Activated naive CD4-positive, alpha-beta T cell treated with anti-CD3 and anti-CD28 coated beads, Interleukin-2, amount 10 ng/mL, durations not matched to agents 7 days and 5 days (primary cell): ENCODE measurements at places on chromosomes 11 and 22.

DNA sequence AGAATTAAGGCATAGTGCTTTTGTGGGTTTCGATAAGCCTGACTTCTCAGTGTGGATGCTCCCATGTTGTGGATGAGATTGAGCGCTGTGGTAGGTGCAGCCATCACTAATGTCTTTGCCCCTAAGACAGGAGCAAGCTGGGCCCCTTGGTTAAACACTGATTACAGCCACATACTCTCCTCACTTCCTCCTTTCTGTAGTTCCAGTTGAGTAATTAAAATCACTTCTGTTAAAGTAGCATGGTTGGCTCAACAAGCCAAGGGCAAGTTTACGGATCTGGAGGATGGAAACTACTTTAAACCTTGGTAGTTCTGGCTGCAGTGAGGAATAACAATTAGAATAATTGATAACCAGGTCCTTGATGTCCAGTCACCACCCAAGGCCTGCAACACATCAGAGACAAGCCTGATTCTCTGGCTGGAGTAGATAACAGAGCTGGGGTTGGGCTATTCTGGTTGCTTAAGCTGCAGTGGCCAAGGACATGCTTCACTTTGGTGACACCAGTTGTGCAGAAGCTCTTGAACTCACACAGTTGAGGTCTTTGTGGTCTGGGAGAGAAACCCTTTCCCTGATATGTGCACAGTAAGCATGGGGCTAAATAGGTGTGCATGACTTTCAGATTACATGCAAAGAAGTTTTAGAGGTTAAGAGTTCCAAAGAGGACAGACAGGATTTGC, 81.3 kb downstream of the KIRREL3 start:
- DNase-seq, result no peak

DNA sequence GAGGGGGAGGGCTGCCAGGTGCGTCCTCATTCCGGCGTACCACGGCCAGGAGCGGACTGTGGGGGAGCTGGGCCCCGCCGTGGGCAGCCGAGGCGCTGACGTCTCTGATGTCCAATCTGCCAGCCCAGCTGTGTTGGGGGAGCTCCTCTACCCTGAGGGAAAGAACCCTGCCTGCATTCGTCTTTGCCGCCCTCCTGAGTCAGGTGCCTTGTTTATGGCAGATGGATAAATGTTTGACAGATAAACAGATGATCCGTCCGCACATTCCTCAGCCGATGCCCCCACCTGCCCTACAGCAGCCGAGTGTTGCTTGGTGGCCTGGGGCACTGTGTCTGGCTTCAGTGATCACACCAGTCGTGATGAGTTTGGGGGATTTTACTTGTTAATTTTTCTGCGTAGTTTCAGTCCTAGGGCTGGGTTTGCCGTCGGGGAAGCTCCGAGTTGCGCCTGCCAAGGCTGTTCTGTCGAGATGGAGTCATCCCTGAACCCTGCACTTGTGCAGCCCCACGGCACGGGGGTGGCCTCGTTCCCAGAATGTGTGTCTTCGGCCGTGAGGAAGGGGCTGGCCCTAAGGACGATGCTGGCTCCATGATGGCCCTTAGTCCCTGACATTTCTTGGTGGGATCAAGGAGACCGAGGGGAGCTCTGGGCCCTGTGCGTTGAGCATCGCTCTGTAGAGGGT, 1083.9 kb downstream of the BRD1 start:
- peak; percentile 8 for DNase-seq

GRCh38 chr11:111939836-111940604, 2.9 kb downstream of the DIXDC1 start:
- no peak for DNase-seq

GRCh38 chr11:124276081-124276480, 19.9 kb downstream of the OR8G5 start:
- DNase-seq, result no peak

GRCh38 chr11:46905806-46906205, 12.5 kb downstream of the LRP4 start:
- DNase-seq, result no peak

- no peak for DNase-seq
These were observed 12.8 kb upstream of the CLPB start for GRCh38 chr11:72446929-72447769.

GRCh38 chr11:63942803-63943202, 4.0 kb downstream of the NAA40 start:
- DNase-seq, result no peak

DNA sequence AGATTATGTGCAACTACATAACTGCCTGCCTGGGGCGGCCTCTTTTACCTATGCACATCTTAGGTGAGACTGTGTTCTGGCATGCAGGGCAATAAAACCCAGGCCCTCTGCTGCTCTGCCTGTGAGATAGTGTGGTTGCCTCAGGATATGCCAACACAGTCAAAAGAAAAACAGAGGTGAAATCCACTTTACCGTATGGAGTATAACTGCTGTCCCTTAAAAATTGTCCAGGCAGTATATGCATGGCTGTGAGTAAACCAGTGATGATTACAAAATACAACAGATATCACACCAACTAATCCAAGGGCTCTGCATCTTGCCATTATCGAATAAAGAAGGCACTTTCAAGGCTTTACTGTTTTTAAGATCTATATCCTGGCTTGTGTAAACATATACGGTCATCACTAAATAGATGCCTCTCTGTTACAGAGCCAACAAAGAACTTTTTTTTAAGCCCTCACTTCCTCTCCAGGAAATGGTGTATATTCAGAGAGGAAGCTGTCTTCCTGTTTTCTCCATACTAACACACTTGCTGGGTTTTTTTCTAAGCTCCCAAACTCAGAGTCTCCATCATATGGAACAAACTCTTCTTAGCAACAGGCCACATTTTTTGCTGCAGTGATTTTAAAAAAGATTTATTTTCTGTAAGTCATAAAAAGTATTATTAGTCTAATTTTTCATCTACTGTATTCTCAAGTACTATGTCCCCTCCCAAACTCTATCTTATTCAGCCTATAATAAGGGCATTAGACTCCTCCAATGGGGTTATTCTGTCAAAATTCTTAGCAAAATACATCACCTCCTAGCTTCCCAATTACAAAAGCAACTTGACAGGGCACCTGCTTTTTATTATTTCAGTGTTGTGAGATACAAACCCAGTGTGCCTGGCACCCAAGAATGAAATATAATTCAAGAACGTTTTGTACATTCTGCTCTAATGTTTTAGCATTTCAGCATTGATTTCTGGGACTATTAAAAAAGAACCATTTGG, 135.2 kb downstream of the MAML2 start:
- DNase-seq, result peak; percentile 48

DNA sequence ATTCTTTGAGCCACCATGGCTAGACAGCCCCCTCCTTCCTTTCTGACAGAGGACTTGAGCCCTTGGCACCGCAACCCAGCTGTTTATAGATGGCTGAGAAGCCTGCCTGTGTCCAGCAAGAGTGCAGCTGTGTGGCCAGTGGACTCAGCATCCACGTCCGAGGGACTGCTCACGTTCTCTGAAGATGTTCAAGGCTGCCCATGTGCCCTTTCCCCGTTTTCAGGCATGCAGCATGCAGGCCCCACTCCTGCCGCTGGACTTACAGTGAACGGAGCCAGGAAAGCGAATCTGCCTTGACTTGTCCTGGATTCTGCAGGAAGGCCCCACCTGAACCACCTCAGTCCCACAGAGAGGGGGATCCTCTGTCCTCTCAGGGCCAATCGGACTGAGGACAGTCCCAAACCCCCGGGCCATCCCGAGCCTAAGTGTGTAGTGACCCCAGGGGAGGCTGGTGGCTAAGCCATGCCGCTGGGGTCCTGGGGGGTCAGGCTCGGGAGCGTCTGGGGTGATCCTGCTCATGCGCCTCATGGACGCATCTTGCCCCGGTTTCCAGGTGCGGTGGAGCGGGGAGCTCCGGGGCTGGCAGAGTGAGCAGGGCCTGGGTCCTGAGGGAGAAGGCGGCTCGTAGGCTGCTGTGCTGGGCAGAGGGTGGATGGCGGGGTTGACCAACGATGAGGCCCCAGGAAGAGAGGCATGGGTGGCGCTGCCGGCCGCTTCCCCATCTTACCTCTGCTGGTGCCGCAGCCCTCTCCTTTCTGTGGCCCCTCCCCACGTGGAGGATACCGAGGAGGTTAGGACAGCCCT, 170.7 kb downstream of the CTTN start:
- DNase-seq, result no peak

- no peak for DNase-seq
These were observed 44.9 kb downstream of the PITPNB start for GRCh38 chr22:27874185-27874584.

DNA sequence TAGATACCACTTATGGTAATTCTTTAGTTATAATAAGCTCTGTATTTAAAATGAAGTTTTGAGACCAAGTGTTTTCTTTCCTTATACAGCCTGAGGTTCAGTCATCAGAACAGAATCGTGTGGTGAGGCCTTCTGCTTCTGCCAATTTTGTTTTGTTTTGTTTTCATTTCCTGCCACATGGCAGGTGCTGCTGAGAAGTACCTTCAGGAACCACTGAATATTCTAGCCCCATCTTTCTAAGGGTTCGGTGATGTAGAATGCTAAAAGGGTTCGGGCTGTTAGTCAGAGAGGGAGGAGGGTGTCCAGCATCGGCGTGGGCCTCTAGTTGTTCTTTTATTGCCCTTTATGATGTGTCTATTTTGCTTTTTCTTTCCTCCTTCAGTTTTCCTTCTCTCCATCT, 25.8 kb downstream of the TNRC6B start:
- DNase-seq, result peak; percentile 50

- no peak for DNase-seq
These were observed 20.0 kb upstream of the CASP12 start for GRCh38 chr11:104918113-104918824.

GRCh38 chr22:41801147-41801819, 804 bp downstream of the CCDC134 start:
- DNase-seq, result no peak

- no peak for DNase-seq
These were observed 50.0 kb upstream of the ADA2 start for GRCh38 chr22:17269224-17269606.

DNA sequence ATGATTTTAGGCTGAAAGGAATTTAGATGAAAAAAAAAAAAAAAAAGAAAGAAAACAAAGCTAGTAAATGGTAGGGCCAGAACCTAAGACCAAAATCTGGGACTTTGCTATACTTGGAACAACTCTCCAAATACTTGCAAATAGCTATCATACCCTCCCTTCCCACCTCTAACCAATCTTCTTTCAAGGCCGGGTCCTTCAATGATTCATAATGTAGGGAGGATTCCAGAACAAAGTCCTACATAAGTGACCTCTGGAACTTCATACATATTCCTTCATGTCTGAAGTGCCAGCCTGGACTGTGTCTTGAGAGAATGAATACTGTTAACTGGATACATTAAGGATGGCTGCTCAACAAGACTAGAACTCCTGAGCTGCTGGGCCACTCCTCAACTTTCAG, 9.9 kb downstream of the STK33 start:
- DNase-seq, result no peak

GRCh38 chr22:31614781-31615490, 47.1 kb downstream of the PISD start:
- no peak for DNase-seq

GRCh38 chr11:12028303-12028702, 19.9 kb upstream of the DKK3 start:
- no peak for DNase-seq

GRCh38 chr11:103007521-103007920, 52.0 kb upstream of the MMP13 start:
- no peak for DNase-seq

GRCh38 chr11:31114442-31114841, 255.1 kb downstream of the DCDC1 start:
- no peak for DNase-seq

DNA sequence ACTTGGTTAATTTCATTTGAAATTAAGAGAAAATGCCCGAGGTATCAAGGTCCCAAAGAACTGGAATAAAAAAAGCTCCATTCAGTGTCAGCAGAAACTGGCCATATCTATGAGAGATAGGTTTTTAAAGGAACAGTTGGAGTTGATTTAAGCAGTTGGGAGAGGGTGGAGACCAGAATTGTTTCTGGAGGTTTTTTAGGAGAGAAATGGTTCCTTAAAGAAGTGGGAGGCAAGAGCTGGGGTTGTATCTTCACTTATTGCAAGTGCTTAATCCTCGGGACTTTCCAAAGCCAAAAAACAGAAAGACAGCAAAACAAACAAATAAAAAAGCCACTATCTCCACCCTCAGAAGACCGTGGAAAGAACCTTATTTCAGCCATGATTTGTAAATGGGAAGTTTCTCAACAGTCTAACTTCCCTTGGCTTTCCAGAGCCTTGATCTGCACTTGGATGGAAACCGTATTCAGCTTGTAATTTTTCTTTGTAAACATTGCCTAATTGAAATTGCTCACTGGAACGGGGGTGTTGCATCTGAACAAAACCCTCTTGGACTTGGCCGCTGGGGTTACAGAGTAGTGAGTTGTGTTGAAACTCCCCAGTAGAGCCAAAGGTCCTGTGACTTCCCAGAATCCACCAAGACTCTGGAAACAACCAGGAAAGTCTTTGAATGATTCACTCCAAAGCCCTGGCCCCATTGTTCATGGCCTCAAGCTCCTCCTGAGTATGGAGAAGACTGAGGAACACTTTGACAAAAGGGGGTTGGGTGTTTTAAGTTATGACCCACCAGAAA, 115.6 kb downstream of the SLC1A2 start:
- DNase-seq, result no peak

- no peak for DNase-seq
These were observed 5.6 kb downstream of the DDB2 start for GRCh38 chr11:47220401-47220821.

- DNase-seq, result no peak
These were observed 1.7 kb upstream of the SCUBE2 start for GRCh38 chr11:9092853-9093778.

DNA sequence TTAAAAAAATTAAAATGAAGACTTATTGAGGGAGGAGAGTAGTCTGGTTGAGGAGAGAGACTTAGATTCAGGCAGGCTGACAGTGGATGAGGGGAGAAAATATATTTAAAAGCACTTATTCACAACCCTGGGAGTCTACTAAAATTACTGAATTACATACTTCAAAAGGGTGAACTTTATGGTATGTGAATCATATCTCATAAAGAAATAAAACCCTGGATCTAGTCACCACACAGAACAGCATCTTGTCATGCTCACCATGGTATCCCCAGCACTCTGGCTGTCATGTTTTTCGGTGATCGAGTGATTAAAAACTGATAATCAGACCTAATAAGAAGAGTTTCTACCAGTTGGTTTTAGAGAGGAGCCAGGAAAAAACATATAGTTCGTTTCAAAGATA, 11.0 kb downstream of the TEAD1 start:
- no peak for DNase-seq

GRCh38 chr11:117371453-117371852, 43.8 kb downstream of the CEP164 start:
- DNase-seq, result no peak

- no peak for DNase-seq
These were observed 39.0 kb downstream of the QSER1 start for GRCh38 chr11:32931606-32932005.
